ENCODE measurements at places on chromosomes 1 and 21.

GRCh38 chr1:17441993-17442357 lies 2.5 kb upstream of the RCC2 start:
- no peak for DNase-seq

- DNase-seq: no peak
These were observed 11.4 kb downstream of the SDE2 start for GRCh38 chr1:225987491-225988316.

DNA sequence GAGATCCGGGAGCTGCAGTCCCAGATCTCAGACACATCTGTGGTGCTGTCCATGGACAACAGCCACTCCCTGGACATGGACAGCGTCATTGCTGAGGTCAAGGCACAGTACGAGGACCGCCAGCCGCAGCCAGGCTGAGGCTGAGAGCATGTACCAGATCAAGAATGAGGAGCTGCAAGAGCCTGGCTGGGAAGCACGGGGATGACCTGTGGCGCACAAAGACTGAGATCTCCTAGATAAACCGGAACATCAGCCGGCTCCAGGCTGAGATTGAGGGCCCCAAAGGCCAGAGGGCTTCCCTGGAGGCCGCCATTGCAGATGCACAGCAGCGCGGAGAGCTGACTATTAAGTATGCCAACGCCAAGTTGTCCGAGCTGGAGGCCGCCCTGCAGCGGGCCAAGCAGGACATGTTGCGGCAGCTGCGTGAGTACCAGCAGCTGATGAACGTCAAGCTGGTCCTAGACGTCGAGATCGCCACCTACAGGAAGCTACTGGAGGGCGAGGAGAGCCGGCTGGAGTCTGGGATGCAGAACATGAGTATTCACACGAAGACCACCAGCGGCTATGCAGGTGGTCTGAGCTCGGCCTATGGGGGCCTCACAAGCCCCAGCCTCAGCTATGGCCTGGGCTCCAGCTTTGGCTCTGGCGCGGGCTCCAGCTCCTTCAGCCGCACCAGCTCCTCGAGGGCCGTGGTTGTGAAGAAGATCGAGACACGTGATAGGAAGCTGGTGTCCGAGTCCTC lies 25.5 kb downstream of the ETV3L start:
- DNase-seq: no peak

GRCh38 chr1:91809317-91809716 lies 76.6 kb downstream of the TGFBR3 start:
- DNase-seq: no peak

- DNase-seq: peak; percentile 65
These were observed at the start of gene CHAF1B for GRCh38 chr21:36385233-36386030. CHAF1B (plus strand) TSS chr21:36385392; CDS start chr21:36386137, 745 bp downstream.

GRCh38 chr1:235129774-235130570 lies 1.3 kb upstream of the TOMM20 start:
- DNase-seq: no peak

- no peak for DNase-seq
These were observed 838 bp upstream of the GRIK3 start for GRCh38 chr1:37035014-37035691.

- DNase-seq: no peak
These were observed 160.9 kb downstream of the ROR1 start for GRCh38 chr1:63934697-63935096.

DNA sequence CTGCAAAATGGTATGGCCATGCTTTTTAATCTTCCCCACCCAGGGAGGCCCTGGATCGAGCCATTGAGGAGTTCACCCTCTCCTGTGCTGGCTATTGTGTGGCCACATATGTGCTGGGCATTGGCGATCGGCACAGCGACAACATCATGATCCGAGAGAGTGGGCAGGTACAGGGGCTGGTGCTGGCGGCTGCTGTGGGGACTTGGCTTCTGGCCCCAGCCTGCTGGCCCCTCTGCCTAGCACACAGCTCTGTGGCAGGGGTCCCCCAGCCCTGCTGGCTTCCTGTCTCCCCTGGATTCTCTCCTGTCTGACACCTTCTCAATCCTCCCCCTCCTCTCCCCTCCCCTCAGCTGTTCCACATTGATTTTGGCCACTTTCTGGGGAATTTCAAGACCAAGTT lies 72.4 kb downstream of the PIK3CD start:
- DNase-seq: no peak

- DNase-seq: no peak
These were observed 6.0 kb downstream of the CADM3 start for GRCh38 chr1:159177272-159177907.

GRCh38 chr1:177615251-177615650 lies 354.6 kb downstream of the SEC16B start:
- DNase-seq: no peak

GRCh38 chr1:37840711-37841110 lies 18.7 kb downstream of the MTF1 start:
- DNase-seq: no peak

GRCh38 chr1:55154616-55155015 lies 60.5 kb downstream of the USP24 start:
- DNase-seq: no peak

GRCh38 chr1:40971966-40972365 lies 7.5 kb upstream of the CTPS1 start:
- DNase-seq: no peak

GRCh38 chr1:63112155-63112900 lies 210.0 kb upstream of the FOXD3 start:
- no peak for DNase-seq

DNA sequence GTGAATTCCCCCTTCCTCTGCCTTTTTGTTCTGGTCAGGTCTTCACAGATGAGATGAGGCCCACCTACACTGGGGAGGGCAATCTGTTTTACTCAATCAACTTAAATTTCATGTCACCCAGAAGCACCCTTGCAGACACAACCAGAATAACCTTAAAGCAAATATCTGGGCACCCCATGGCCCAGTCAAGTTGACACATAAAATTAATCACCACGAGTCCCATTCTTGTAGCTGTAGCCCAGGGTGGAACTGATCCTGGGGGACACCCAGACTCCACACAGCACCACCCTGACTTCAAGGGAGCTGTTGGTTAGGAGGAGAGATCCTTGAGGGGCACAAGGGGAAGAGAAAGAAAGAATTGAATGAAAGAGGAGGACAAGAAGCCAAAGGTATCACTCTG lies 23.1 kb downstream of the CAPN9 start:
- DNase-seq: no peak

DNA sequence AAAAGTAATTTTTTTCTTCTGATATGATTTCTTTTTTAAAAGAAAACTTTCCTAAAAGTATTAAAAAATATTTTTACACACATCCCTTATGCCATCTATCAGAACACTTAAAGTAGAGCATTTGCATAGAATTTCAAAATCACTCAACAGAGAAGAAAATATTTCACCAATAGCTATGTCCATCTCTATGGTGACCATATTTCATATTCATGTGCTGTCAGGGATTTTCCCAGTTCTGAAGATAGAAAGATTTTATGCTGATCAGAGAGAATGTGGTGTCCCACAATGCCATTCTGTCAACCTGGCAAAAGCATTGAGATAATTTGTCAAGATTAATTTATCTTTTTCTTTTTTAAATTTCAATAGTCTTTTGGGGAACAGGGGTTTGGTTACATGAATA lies 87.0 kb downstream of the C4BPA start:
- no peak for DNase-seq

- DNase-seq: no peak
These were observed 25.0 kb upstream of the CACYBP start for GRCh38 chr1:174974711-174975119.

DNA sequence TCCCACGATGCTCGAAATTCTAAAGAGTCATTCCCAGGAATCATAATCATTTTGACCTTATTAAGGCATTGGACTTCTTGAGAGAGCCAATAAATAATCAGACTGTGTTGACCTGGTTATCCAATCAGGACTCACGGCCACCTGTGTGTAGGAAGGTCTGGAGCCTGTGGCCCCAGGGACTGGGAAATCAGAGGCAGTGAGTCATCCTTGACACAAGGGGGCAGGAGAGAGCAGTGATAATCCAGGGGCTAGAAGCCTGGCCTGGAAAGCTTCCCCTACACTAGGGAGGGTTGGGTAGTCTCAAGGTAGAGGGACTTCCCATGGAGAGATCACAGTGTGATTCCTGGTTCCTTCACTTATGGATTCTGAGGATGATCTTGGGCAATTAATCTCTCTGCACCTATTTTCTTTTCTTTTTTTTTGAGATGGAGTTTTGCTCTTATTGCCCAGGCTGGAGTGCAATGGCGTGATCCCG lies 4.7 kb downstream of the MR1 start:
- DNase-seq: peak; percentile 35

DNA sequence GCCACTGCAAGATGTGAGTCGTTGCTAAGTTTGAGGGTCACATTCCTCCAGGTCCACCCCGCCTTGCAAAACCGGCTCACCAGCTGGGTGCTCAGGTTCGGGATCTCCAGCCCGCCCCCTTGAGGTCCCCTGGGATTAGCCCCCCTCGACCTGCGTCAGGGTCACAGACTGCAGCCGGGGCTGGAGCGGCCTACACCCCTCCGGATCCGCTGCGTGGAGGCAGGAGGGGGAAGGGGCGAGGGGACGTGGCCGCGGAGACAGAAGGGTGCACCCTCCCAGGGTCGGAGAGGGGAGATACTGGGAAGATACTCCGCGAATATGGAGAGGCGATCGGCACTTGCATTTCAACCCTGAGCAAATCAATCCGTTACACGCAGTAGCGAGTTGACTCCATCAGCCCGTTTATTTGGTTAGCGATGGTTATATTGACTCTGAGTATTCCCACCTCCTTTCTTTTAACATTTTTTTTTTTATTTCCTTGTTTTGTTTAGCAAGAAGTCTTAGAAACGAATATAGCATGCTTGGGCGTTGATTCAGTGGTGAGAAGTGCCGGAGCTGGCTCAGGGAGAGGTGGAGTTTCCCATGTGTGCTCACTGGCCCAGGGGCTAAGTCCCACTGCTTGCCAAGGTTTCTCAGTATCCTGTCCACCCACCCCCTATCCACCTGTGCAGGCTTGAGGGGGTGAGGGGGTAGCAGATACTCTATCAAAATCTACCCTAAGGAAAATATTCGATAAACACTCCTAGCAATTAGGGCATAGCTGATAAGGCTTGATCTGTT lies 997 bp downstream of the IFNAR2 start:
- DNase-seq: peak; percentile 13

DNA sequence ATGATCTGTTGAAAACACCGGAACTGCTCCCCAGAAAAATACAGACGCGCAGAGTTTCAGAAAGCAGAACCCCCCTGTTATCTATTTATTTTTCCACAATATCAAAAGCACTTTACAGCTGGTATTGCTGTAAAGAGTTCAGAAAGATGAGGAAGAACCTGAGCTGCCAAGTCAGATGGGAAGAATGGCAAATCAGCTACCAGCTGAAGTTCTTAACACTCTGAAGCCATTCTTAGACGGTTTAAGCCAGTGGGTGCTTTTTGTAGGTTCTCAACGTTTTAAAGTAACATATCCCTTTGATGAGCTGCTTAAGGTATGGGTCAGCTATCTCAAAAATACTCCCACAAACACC lies 714 bp upstream of the AKIRIN1 start:
- DNase-seq: no peak

DNA sequence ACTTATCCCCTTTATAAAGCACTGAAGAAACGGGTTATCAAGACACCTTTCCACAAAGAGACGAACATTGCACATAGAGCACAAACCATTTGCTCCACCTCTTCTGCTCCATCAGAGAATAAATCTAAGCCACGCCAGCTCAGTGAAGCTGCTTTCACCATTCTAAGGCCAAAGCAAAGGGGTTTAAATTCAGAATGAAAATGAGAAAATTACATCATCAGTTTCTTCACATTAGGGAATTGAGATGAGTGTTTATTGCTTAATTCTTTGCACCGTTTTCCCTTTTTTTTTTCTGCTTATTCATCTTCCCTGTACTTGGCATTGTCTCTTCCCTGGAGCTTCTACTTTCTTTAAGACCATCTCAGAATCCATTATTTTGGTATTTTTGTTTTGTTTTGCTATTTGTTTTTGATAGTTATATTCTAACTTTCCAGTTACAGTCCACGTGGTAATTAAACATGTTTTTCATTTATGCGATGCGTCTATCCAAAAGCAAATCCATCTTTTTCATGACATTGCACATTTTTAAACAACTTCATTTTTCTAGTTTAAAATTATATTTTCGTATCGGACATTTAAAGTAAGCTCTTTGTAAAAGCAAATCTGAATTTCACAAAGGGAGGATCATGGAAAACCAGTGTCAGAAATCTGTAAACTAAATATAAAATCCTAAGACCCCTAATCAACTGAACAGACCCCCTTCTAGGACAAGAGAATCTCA lies 1.9 kb upstream of the OR2T34 start:
- DNase-seq: no peak

DNA sequence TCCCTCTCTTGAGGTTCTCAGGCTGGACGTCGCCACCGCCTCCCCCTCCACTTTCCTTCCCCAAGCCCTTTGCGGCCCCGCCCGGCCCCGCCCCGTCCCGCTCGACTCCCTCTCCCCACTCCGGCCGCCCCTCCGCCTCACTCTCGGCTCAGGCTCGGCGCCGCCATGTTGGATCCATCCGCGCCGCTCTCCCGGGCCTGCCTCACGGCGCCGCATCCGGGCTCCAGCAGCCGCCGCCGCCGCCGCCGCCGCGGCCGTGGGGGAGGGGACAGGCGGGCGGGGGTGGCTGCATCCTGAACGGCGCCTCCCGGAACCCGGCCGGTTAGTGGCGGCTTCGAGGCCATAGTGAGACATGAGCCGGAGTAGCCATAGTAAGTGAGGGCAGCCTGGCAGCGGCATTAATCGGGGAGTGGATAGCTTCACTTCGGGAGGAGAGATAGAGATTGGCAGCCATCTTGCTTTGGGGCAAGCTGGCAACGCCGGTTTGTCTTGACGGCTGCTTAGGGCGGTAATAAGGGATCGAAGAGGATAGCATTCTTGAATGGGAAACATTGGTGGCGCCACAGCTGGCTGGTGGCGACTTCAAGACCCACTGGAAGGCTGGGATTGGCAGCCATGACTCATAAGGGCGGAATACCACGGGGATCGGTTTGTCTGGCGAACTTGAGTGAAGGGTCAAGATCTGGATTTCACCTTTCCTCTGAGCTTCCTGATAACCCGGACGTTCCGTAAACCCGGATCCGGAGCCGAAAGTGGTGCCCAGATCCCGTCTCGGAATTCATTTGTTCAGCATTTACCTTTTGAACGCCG lies at the start of gene DEDD:
TSS of gene DEDD (minus strand) at position 258 of the 810 bp plus-strand sequence. CDS start 8,205 bp downstream, outside the sequence.
- DNase-seq: peak; percentile 79

DNA sequence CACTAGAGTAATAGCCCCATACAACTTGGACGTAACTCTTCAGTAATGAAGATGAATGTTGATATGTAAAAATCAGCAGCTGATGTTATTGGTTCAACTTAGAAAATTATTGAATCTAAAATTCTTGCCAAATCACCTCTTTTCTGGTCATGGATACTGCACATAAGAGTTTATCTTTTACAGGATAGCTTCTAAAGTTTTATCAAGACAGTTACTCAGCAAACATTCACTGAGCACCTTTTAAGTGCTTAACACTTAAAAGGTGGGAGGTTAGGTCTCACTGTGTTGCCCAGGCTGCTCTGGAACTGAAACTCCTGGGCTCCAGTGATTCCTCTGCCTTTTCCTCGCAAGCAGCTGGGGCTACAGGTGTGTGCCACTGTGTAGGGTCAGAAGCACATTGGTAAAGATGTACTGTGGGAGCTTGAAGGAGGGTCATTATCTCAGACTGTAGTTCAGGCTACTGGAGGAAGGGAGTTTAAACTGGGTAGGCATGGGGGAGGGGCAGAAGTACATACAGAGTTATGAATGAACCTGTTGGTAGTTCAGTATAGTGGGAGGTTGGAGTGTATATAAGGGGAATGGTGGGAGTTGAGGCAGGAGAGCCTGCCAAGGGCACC lies 2.0 kb downstream of the MPZL1 start:
- DNase-seq: no peak

GRCh38 chr1:196438329-196438728 lies 169.9 kb downstream of the KCNT2 start:
- no peak for DNase-seq
